ENCODE measurements at places on chromosomes 12 and 14.

- H3K36me3 ChIP-seq = peaks cover 3% of the 10 kb centered on the region
- H3K27ac ChIP-seq = no peak overlapping the region
- DNase-seq = no peak
- peaks cover 67% of the 10 kb centered on the region for H3K27me3 ChIP-seq
- no peak overlapping the region for H3K4me3 ChIP-seq
These were observed 1.1 kb upstream of the PAPLN start for GRCh38 chr14:73236157-73236556.

DNA sequence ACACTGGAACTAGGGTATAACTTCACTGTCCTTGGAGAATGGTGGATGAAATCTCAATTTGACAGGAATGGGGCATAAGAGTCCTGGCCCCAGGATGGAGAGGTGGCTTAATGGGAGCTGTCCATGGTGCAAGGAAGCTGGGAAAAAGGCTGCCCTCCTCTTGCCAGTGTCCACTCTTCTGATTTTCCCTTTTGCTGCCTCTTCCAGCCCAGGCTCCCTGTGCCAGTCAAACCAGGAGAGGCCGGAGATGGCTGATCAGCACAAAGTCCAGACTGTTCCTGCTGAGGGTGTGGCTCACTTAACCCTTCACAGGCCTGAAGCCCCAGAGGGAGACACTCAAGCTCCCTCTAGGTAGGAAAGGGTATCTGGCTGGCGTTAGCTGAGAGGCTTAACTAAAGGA, at the start of gene MYO1A:
Gene MYO1A (minus strand): TSS at position 240 of the 400 bp plus-strand sequence. CDS start 1,806 bp downstream, outside the sequence.
- H3K27ac ChIP-seq = no peak within 1 kb of the TSS
- H3K4me3 ChIP-seq = no peak within 1 kb of the TSS
- DNase-seq = no peak
- H3K4me1 ChIP-seq = peaks cover 33% of the 10 kb centered on the region
- peaks cover 18% of the 10 kb centered on the region for H3K36me3 ChIP-seq

DNA sequence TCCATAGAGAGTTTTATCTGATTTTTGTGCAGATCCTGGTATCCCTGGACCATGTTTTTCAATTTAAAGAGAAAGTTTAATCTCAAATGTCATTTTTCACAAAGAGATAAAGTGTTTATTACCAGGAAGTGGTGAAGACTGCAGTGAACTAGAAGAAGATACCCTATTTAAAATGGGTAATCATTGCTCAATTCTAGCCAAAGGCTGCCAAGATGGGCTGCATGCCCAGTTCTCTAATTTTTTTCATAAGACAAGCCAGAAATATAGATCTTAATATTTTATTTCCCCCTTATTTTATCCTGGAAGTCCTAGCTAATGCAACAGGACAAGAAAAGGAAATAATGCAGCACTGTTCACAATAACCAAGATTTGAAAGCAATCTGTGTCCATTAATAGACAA, 343.5 kb downstream of the PCNX1 start:
- no peak for DNase-seq
- no peak overlapping the region for H3K27ac ChIP-seq
- H3K4me3 ChIP-seq = no peak overlapping the region
- no peaks in the 10 kb centered on the region for H3K27me3 ChIP-seq
- H3K4me1 ChIP-seq = peaks cover 25% of the 10 kb centered on the region

- DNase-seq = no peak
- no peak overlapping the region for H3K4me3 ChIP-seq
- H3K27me3 ChIP-seq = peaks cover 8% of the 10 kb centered on the region
These were observed 45.6 kb downstream of the MSRB3 start for GRCh38 chr12:65324056-65324455.

GRCh38 chr12:105226219-105226618, 9.8 kb downstream of the APPL2 start:
- peaks cover 58% of the 10 kb centered on the region for H3K4me1 ChIP-seq
- H3K27ac ChIP-seq = peak overlapping the region; percentile 31
- H3K27me3 ChIP-seq = no peaks in the 10 kb centered on the region
- DNase-seq = peak; percentile 47
- no peak overlapping the region for H3K4me3 ChIP-seq

- no peak overlapping the region for H3K4me3 ChIP-seq
- DNase-seq = no peak
- H3K36me3 ChIP-seq = peaks cover 6% of the 10 kb centered on the region
- no peak overlapping the region for H3K27ac ChIP-seq
- H3K27me3 ChIP-seq = no peaks in the 10 kb centered on the region
- no peaks in the 10 kb centered on the region for H3K4me1 ChIP-seq
These were observed 769.0 kb upstream of the ALG10B start for GRCh38 chr12:37547611-37548010.
